Brain pericyte (primary cell): ENCODE measurements at places on chromosomes 2 and 18.

- DNase-seq: no peak
These were observed 528.8 kb downstream of the CPS1 start for GRCh38 chr2:211085056-211085680.

DNA sequence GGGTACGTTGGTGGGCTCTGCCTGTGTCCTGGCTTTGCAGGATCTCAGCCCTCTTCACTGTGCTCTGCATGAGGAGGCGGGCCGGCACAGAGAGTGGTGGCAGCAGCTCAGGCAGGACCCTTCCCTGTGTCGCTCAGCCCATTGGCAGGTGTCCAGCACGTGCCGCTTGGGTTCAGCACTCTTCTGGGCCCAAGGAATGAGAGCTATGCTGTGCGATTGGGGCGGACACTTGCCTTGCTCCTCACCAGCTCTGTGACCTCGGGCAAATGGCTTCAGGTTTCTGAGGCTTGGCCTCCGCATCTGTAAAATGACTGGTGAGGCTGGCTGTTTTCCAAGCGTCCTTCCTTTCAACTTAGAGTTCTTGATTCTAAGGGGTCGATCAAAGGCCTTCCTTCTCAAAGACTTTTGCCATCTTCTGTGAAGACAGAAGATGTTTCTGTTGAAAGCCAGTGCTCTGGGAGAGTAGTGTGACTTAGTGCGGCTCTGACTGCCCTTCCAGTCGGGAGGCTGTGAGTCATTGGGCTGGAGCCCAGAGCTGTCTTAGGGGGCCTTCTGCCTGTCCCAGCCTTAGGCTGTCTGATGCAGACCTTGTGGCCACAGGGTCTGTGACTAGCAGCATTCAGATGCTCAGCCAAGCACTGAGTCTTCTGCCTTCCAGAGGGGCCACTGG lies 35.6 kb downstream of the GLI2 start:
- DNase-seq: peak; percentile 60

- no peak for DNase-seq
These were observed 46.0 kb upstream of the COBLL1 start for GRCh38 chr2:164887434-164888144.

DNA sequence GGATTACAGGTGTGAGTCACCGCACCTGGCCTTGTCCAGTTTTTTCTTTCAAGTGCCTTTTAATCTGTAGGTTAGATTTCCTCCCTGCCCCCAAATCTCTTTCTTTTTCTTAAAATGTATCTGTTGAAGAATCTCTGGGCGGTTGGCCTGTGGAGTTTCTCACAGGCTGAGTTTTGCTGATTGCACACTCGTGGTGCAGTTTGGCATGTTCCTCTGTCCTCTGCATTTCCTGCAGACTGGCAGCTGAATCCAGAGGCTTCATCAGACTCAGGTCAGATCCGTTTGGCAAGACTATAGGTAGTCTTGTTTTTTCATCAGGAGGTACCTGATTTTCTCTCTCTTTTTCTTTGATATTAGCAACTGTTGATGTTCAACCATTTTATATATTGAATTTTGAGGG lies 5.5 kb downstream of the CASP10 start:
- no peak for DNase-seq
